ENCODE measurements at places on chromosomes 1 and 21. TPM values are rescaled to one million over a fixed set of nuclear protein-coding genes. Genes with fewer than 3 reads are reported as not detected.

Gene PTPRC
- total RNA-seq: not detected

Gene SELP
- total RNA-seq: 14.8 TPM

Gene BTF3L4
- 58.5 TPM for total RNA-seq

Gene IL20
- total RNA-seq: not detected

Gene SH2D2A
- total RNA-seq: 0.33 TPM

Gene PRDM16
- total RNA-seq: not detected

Gene PTAFR
- total RNA-seq: 0.29 TPM

Gene CCDC181
- not detected for total RNA-seq

Gene LEFTY1
- not detected for total RNA-seq

Gene TAL1
- 45.1 TPM for total RNA-seq

Gene RC3H1
- total RNA-seq: 43.1 TPM

Gene FAM72B
- 3.3 TPM for total RNA-seq

Gene RGS8
- total RNA-seq: not detected
